ENCODE measurements at places on chromosomes 13 and 19.

- peak; percentile 69 for DNase-seq
These were observed 25.3 kb downstream of the POMP start for GRCh38 chr13:28684257-28684656.

DNA sequence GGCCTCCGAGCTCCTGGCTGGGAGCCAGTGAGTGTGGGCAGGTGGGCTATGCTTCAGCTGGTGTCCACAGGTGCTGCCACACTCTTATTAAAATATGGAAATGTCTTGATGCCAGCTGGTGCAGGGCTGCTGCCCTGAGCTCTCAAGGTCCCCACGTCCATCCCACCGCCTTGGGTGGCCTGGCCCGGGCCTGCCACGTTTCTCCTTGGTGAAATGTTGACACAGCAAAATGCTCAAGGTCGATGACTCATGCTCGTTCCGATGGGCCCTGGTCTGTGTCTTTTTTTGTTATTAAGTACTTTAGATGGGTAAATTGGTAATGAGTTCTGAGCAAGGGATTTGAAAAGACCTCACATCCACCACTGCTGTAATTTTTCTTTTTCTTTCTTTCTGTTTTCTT is 524.7 kb downstream of the MYO16 start:
- DNase-seq = no peak

DNA sequence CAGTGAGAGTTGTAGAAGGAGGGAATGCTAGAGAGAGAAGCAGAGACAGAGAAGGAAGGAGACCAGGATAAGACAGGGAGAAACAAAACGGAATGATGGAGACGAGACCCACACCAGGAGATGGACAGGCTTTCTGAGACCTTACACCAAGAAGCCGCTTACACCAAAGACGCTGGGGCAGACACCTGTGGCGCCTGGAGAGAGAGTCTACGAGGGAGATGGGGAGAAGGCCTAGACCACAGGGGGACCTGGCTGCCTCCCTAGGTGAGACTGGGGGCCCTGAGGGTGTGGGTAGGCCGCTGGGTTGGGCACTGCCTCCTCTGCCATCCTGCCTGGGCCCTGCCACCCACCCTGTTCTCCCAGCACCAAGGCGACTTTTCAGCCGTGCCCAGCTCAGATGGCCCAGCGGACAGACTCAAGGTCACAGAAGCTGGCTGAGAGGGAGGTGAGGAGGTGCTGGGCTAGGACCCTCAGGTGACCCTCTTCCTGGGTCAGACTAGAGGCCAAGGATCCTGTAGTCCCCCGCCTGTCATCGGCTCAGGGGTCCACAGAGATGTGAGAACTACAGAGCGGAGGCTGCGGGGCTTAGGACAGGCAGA is 5.0 kb downstream of the PLIN5 start:
- no peak for DNase-seq

DNA sequence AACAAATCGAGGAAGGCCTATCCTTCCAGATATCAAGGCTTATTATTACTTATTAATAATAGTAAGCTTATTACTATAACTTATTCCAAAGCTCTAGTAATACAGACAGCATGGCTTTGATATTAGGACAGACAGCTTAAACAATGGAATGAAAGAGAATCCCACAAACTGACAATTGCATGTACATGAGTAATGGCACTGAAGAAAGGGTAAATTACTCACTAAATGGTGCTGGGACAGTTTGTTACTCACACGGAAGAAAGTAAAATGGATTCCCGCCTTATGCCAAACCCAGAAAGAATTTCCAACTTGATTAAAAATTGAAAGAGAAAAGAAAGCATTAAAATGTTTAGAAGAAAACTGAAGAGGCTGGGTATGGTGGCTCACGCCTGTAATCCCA is 60.3 kb downstream of the MIPEP start:
- no peak for DNase-seq

GRCh38 chr19:45687599-45687998 is 4.2 kb downstream of the SNRPD2 start:
- DNase-seq = no peak

GRCh38 chr13:110449219-110450015 is 112.1 kb downstream of the RAB20 start:
- DNase-seq = no peak

GRCh38 chr19:6126335-6126974 is 9.0 kb upstream of the ACSBG2 start:
- DNase-seq = no peak

DNA sequence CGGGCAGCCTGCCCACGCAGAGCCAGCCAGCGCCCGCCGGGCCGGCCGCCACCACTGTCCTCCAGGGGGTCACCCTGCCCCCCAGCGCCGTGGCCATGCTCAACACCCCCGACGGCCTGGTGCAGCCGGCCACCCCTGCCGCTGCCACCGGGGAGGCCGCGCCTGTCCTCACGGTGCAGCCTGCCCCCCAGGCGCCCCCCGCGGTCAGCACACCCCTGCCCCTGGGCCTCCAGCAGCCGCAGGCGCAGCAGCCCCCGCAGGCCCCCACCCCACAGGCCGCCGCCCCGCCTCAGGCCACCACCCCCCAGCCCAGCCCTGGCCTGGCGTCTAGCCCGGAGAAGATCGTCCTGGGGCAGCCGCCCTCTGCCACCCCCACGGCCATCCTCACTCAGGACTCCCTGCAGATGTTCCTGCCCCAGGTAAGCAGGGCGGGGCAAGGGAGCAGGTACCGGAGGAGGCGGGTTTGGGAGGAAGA is 32.3 kb upstream of the EHD2 start:
- DNase-seq = no peak

DNA sequence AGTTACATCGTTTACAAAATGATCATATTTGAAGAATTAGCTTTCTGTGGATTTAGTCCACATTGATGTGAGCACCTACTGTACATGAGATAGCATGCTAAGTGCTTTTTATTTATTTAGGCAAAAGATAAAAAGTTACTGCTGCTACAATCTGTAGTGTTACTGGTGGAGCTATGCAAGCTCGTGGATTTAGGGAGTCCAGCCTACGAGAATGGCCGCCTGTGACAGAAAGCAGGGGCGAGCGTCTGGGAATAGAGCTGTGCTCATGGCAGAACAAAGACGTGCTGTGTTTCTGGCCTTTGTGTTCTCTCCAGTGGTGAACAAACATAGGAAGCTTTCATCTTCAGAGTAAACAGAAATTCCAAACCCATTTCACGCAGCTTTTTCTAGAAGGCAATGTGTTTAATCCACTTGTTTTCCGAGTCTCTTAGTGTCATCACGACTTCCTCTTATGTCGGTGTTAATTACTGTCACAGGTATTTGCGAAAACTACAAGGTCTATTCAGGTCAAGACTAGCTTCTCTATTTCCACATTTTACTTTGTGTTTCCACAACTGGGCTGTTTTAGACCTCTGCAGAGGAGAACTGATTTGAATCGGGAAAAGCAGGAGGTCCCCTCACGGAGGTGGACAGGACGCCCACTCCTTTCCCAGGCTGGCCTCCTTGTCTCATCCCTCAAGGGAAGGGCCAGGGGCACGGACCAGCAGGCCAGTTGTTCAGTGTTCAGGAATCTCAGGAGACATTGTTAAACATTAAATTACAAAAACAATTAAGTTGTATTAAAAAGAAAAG is 67.3 kb downstream of the ATP11A start:
- no peak for DNase-seq
